ENCODE measurements at places on chromosomes 1 and 21.

DNA sequence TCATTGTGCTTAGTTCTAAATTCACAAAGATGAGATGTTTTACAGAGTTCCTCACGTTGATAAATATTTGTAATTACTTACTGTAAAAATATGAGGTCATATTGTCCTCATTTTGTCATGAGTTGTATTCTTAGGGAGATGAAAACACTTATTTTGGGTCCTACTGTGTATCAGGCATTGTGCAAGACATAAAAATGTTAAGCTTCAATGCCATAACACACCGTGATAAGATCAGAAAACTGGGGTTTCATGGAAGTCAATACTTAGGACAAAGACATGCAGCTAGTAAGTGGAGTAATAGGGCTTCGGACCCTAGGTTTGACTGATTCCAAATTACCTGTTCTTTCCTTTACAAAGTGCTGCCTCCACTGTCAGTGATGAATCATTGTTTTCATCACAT, 720.7 kb upstream of the ZP4 start:
- DNase-seq, result no peak

DNA sequence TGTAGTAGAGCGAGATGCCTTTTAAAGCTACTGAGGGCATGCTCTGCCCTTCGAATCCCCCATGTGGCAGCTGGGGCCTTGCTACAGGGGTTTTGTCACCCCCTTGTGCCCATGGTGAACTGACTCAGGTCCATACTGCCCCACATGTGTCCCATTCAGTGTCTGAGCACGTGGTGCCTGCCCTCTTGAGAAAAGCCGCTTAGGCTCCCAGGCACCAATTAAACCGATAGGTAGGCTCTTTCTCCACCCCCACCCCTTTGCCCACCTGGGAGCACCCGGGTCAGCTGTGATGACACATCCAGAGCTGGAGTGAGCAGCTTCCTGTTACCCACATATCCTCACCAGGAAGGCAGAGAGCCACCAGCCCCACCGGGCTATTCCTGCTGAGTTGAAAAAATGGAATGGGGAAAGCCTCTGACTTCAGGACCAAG, 30.5 kb downstream of the TMCC2 start:
- DNase-seq, result no peak

GRCh38 chr1:179951383-179952144, 3.0 kb upstream of the CEP350 start:
- DNase-seq, result no peak

DNA sequence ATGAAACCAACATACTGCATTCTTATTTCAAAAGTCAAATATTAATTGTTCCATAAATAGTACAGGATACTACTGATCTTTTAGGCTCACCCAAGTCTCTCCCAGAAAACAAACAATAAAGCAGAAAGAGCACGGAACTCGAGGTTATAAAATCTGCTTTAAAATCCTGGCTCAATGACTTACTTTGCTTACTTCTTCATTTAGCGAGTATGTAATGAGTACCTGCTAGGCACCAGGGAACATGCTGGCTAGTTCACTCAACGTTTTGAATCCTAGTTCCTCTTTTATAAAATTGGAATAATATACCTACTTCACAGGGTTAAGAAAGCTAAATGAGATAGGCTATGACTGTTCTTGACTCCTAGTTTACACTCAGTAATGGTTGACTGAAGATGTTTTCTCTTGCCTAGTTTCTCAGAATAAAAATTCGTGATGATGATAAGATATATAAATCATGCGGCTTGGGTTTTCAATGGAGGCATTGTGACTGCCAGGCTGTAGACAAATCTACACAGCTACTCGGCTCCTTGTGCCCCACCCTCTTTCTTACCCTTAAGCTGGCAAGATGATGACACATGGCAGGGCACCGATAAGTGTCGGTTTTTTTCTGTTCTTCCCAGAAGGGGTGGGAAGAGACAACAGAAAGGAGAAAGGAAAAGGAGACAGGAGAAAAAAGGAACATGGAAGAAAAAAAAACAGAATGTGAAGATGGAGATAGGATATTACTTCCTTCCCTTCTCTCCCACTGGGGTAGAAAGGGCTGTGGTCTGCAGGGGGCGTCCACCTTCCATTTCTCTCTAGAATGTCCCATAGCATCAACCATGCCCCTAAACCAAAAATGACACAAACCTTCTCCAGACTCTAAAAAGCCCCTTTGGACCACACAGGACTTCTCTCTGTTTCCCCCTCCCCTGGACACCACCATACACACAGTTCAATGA, 507.1 kb downstream of the SMYD3 start:
- no peak for DNase-seq

DNA sequence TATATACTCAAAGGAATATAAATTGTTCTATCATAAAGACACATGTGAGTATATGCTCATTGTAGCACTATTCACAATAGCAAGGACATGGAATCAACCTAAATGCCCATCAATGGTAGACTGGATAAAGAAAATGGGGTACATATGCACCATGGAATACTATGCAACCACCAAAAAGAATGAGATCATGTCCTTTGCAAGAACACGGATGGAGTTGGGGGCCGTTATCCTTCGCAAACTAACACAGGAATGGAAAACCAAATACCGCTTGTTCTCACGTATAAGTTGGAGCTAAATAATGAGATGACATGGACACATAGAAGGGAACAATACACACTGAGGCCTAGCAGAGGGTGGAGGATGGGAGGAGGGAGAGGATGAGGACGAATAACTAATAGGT, 16.0 kb upstream of the SGIP1 start:
- no peak for DNase-seq

DNA sequence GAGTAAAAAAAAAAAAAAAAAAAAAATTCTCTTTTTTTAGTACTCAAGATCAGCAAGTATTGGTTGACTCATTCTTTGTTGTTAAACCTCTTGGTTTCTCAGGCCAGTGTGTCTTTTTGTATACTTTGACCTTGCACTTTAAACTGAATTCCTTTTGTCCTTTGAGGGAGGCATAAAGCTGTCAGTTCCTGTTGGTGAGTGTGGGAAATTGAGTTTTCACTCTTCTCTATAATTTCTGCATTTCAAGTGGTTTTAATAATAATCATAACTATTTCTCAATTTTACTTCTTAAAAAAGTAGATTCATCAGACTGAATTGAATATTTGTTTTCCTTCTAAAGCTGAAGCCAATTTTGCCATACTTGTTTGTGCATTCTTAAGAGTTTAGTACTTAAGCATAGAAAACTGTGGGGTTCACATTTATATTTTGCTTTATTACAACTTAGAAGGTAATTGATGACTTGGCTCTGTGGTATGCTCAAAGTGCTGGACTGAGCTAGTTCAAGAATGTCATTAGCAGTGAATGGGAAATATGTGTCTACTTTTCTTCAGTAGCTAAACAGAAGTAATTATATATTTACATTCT, 43.4 kb downstream of the ITSN1 start:
- no peak for DNase-seq

DNA sequence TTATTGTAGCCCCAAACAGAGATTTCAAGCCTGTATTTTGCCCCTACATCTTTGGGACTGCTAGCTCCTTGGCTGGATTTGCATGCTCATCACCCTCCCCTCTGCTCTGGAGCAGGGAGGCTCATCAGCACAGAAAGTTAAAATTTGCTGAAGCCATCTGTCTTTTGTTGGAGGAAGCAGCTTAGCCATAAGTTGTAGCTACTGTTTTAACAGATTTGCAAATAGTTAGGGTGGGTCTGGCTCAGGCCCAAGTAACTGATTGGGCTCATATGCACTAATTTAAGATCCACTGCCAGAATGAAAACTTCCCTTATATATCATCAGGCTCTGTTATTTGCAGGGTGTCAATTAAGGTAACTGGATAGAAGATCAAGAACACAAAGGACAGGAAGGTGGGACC, 307.0 kb downstream of the ZP4 start:
- DNase-seq, result no peak

DNA sequence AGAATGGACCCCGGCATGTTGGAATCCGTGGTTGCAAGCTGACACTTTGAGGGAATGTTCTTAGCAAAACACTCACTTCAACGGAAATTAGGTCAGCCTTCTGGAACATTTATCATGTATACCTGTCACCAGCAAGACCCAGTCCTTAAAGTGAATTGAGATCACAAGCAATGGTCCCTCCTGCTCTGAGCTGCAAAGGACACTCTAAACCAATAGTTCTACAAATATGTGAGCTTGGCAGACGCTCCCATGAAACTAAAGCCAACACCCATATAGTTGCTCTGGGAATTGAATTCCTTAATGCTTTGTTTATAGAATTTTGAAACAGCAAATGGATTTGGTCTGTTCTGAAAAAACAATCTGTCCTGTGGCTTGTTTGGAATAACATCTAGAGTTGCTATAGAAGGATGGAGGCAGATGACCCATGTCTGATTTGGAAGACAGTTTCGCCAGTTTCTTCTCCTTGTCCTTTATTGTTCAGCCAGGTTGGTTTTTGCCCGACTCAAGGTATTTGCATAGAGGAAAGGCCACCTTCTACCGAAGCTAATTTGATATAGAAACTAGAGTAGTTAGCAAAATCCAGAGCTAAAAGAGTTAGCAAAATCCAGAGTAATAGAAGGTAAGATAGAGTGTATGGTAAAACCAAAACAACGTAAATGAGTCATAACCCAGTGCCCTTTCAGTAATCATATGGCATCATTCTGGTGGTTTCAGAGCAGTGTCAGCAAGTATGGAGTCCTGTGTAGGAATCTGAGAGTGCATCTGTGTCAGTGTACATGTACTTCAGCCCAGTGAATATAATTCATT, 236.2 kb downstream of the NFIA start:
- no peak for DNase-seq

DNA sequence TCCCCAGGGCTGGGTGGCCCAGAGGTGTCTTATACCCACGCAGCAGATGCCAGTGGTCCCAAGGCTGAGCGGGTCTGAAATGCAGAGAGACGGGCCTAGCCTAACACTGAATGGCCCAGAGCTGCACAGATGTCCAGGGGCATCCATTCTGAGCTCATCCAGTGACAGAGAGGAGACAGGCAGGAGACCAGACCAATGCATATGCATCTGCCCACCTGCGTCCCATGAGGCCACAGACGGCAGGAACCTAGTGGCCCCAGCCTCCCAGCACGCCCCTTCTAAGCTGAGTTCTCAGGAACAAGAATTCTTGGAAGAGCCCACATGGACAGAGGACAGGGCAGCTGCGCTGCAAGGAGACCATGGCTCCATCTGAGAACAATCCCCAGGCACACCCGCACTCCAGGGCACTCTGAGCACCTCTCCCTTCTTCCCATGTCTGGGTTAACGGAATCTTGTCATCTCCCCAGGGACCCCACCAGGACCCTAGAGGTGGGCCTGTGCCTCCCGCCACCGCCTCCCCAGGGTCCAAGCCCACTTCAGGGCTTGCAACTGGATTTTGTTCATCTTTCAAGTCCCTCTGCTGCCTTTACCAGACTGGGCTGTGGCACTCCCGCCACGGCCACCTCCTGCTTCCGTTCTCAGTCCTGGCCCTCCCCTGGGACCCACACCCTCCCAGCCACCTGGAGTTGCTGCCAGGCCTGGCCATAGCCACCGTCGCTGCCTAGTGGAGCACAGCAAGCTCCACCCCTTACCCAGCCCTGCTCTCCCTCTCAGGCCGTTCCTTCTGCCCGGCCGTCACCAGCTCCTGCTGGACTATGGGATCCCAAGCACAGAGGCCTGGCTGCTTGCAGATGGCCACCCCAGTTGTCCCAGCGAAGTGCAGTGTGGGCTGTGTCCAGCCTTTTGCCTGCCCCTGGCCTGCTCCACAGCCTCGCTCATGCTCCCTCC, 3.3 kb downstream of the WNT3A start:
- DNase-seq, result no peak
